ENCODE measurements at places on chromosomes 11 and 22.

DNA sequence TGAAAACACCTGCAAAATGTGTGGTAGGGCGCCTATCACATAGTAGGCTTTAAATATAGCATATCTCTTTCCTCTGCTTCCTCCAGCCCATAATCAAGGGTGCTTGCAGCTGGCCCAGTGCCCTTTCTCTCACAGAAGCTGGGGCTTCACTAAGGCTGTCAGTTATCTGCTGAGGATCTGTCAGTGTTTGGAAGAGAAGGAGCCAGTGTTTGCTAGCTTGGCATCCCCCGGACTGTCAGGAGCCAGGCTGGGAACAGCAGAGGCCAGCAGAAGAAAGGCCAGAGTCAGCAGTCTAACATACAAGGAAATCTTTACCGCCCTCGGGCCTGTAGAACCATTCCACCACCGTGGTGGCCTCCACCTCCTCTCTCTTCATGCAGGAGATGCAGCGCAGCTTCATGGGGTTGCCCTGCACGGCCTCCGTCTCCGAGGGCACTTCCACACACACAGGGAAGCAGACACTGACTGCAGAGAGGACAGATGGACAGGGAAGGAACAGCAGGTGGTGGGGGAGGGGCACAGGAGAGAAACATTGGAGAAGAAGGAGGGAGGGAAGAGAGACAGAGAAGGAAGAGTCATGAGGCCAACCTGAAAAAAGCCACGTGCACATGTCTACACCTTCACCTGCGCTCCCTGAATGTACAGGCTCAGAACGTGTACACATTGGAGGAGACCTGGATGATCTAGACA is 9.0 kb downstream of the SCN3B start:
- no peak for DNase-seq

DNA sequence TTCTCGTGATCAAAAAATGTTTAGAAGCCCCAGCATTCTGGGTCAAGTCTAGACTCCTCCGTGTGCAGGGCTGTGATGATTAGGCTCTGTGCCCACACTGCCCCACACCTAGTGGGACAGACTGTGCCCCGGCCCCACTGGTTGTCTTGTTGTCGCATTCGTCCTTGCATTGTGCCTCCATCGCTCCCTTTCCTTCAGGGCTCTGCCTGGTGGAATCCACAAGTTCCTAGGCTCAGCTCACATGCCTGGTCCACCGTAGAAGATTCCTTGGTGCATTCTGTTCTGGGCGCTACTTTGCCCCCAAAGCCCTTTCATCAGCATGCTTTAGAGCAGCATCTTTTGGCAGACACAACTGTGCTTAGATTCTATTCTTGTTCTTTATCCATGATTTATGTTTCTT is 23.5 kb upstream of the THY1 start:
- DNase-seq: no peak

- DNase-seq: no peak
These were observed 1037.0 kb downstream of the DLG2 start for GRCh38 chr11:84590106-84590505.

DNA sequence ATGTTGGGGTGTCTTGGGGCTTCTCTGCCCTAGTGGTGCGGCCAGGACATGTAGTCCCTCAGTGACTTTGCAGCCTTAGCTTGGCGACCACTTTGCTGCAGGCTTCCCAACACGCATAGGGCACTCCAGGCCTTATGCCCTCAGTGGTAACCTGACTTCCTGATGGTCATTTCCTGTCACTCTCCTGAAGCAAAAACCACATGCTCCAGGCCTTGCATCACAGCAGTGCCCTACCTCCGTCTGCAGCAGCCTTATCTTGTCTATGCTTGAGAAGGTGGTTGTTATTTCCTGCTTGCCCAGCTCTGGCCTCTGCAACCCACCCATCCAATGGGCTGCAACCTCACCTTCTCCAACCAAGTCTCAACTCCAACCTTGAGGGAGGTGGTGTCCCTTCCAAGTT is 33.4 kb upstream of the PISD start:
- no peak for DNase-seq
